ENCODE measurements at places on chromosomes 6 and 20.

DNA sequence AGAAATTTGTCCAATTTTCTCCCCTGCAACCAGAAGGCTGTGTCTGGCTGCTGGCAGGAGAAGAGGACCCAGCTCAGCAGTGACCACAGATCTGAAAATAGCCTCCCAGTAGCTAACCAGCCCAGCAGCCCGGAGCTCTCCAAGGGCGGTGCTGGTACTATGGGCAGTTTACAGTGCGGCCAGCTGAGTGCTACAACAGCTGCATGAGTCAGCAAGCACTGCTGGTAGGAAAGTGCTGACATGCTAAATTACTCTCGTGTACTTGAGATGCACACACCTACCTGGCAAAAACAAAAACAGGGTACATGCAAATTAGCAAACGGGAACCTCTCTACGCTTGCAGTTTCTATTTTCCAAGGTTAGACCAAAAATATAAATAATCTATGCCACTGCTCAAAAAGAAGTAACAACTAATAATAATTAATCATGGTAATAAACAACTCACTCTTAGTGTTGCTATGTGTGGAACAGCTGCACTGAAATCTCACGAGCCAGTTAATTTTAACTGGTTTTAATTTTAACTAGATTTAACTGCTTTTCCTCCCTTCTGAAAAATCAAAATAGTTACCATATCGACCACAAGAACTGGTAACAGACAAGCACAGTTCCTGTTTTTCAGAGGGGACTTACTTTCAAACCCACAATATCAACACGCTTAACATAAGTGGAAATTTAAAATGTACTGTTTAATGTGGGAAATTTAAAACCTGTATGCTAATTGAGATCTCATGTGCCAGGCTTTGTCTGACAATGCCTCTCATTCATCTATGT, 10.8 kb downstream of the BACH2 start:
- peak; percentile 67 for DNase-seq

DNA sequence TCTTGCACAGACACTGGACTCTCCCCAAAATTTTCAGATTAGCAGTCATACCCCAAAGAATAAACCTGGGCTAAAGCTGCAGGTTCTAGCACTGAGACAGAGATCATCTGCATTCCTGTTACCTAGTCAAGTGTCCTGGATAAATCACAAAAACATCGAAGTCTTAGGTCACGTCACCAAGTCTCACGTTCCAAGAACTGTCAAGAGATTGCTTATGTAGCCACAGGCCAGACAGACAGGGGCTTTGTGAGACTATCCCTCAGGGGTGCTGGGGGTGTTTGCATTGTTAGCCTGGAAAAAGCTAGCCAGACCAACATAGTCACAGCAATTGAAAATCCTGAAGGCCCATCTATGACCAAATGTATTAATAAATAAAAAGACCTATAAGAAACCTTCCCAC, 243.1 kb upstream of the PREP start:
- DNase-seq = peak; percentile 40

DNA sequence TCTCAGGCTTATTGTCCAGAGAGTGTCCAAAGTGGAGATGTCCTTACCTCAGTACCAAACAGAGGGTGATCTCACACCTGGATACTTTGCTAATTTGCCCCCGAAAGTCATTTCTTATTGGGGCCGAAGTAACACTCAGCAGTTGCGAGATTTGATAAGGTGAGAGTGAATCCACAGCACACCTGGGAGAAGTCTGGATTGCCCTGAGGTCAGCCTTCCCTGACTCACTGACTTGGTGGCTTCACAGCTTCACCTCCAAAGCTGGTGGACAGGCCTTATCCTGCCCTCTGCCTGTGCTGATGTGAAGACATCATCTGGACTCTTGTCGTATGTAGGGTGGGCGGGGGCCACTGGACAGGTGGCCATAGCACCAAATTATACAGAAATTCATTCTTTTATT, 101.9 kb upstream of the ARMC2 start:
- no peak for DNase-seq

DNA sequence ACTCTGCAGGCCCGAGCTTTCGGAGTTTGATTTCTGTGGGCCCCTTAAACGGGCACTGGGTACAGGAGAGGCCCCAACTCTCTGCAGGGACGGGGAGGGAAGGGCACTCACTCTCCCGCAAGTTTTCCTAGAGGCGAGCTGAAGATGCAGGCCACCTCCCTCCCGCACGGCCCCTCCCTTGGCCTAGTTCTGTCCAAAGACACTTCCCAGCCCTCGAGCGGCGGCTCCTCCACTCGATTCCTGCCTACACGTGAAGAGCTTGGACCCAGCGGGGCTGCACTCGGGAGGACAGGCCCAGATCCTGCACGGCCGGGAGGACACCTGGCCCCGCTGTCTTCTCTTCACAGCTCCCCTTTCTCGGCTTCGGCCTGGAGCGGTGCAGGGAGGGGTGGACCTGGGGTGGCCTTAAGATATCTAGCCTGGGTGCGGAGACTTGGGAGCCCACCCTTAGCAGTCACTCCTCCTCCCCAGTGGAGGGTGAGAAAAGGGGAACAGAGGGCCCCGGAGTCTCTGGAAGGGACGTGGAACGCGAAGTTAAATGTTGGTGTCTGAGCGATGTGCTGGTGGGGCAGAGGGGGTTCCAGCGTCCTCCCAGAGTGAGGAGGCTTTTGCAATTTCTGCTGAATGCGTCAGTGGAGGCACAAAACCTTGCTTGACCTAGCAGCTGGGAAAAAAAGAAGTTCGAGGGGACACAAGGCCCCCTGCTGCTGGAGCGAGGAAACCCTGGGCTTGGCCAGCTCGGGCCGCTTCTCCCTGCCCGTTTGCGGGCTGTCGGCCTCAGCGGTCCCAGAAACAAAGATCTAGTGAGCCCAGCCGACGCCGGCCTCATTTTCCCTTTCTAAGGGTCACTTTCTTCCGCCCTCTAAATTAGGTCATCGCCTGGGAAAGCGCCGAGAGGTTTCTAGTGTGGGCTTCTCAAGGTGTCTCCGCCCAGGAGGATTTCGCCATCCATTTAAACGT, 4.9 kb downstream of the OLIG3 start:
- DNase-seq = peak; percentile 42

- DNase-seq = no peak
These were observed 173.1 kb upstream of the KCNG1 start for GRCh38 chr20:51195990-51196389.

DNA sequence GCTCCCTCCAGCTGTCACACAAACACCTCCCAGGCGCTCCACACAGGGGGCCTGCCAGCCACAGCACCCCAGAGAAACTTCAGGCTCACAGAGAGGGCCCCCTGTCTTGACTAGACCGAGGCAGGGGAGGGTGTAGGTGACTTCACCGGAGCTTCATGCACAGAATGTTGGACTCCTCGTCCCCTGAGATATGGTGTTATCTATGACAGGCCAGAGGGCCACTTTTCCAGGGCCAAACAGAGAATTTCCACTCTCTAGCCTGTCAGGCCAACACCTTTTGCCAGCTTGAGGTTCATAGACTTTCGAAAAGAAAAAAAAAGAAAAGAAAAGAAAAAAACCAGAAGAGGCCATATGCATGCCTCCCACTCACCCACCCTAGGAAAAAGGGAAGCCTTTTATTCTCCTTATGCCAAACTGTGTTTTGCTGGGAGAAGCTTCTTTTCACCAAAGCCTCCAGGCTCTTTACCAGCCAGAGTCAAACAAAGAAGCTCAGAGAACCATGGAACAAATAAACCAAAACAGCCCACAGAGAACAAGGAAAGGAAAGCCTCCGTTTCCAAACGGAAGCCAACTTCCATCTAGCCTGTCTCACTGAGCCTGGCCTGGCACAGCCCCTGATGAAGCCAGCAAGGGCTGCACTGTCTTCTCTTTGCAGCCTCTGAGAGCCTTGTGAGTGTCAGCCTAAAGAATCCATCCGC, 313.2 kb upstream of the JARID2 start:
- peak; percentile 8 for DNase-seq

GRCh38 chr20:23205211-23205610, 119.1 kb upstream of the CD93 start:
- DNase-seq = no peak

GRCh38 chr20:56187534-56188165, 60.9 kb upstream of the MC3R start:
- DNase-seq = no peak

- DNase-seq = no peak
These were observed 35.3 kb downstream of the PHIP start for GRCh38 chr6:79042799-79043126.

- DNase-seq = peak; percentile 67
These were observed 369 bp downstream of the SLC4A11 start for GRCh38 chr20:3238616-3239025.

- DNase-seq = no peak
These were observed 295.6 kb downstream of the ZFAND3 start for GRCh38 chr6:38114976-38115625.

DNA sequence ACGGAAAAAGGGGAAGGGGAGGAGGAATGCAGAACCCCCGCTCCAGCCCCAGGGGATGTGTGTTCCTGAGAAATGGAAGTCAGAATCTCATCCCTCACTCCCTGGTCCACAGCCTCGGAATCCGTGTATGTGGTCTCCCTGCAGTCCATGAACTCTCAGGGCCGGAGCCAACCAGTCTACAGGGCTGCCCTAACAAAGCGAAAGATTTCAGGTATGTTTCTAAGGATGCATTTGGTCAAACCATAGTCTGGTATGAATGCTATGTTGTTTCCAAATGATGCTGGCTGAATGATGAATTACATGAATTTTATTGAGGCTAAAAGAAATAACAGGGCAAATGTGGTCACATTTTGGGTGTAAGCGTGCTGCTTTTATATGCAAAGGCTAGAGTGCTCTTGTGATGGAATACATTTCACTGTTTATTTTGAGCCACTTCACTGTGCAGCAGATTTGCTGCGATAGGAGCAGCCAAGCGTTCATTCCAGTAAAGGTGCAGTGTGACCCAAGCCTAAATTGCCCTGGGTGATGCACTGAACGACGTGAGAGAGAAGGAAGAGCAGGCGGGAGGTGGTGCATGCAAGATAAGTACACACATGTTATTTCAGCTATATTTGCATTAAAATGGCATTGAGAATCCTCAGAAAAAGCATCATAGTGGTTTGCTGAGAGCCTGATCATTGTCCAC, 52.4 kb downstream of the FNDC1 start:
- DNase-seq = no peak

DNA sequence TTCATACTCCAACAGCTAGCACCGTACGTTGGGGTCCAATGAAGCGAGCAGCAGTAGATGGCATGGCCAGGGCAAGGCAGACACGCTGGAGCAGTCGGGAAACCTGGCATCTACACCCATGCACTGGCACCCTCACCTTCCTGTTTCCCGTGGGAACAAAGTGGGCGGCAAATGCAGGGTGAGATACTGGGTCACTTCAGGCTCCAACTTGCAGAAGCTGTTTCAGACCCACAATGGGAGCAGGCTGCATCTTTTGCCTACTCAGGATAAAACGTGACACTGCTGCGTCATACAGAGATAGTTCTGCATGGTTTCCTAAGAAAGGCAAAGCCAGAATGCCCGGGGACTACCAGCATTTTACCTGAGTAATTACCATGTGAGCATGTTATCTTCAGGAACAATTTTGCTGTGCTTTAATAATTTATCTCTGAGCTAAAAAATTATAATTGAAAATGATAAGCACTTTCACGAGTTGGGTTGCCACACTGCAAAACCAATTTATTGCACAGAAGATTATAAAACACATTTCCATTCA, 10.9 kb upstream of the CD93 start:
- no peak for DNase-seq

DNA sequence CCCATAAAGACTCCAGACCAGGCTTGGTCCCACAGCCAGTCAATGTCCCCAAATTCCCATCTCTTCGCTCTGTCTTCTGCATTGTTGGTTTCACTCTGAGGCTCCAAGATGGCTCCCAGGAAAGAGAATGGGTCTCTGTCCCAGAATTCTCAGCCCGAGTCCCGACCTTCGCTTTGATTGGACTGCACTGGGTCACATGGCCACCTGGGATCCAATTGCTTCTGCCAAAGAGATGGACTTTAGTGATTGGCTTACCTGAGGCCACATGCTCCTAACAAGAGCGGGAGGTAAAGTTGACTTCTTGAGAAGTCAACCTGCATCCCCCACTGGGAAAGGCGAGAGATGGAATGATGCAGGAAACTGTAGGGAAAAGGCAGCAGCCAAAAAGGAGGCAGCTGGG, 104.7 kb upstream of the PMEPA1 start:
- DNase-seq = no peak

GRCh38 chr6:28258877-28259777, at the start of gene NKAPL:
Gene NKAPL, plus strand, starts transcription at chr6:28259297. Its CDS starts 75 bp downstream, at chr6:28259372.
- DNase-seq = peak; percentile 81

DNA sequence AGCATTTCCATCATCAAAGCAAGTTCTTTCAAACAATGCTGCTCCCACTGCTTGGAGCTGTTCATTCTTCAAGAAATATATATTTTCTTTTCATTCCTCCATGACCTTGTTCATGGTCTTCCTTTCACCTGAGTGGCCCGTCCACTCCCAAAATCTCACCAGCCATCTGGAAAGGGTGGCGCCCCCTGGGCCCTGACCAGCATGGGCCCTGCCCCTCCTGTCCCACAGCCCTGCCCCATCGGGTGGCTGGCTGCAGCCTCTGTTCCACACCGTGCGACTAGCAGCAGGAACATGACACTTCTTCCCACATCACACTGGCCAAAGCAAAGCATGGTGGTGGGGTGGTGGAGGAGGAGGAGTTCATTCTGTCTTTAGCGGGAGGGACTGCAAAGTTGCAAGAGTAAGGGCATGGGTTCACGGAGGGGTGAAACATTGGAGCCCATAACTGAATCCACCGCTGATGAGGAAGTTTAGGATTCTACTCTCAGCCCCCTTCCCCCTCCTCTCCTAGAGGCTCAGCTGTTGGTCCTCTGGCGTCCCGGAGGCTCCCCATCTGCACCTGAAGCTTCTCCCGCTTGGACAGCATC, 195.2 kb upstream of the SLC24A3 start:
- DNase-seq = no peak

- DNase-seq = no peak
These were observed 809.4 kb upstream of the CITED2 start for GRCh38 chr6:140183881-140184280.

GRCh38 chr20:34331838-34332237, 28.7 kb upstream of the AHCY start:
- DNase-seq = no peak

GRCh38 chr20:58655328-58656107, 4.4 kb downstream of the STX16 start:
- no peak for DNase-seq

GRCh38 chr6:46215213-46215612, 44.4 kb upstream of the ENPP5 start:
- DNase-seq = no peak

DNA sequence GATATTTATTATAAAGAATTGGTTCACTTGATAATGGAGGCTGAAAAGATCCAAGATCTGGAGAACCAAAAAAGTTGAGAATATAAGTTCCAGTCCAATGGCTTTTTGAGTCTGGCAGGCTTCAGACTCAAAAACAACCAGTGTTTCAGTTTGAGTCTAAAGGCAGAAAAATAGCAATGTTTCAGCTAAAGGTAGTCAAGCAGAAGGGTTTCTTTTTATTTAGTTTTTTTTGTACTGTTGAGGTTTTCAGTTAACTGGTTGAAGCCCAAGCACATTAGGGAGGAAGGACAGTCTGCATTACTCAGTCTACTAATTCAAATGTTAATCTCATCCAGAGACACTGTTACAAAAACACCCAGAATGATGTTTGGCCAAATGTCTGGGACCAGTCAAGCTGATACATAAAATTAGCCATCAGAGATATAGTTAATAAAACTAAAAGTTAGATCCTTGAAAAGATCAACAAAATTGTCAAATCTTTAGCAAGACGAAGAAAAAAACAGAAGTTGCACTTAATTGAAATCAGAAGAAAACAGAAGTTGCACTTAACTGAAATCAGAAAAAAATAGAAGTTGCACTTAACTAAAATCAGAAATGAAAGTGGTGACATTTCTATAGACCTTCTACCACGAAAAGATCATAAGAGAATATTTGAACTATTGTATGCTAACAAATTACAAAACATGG, 980.3 kb upstream of the FLRT3 start:
- no peak for DNase-seq

All from activated T-cell treated with anti-CD3 and anti-CD28 coated beads, Interleukin-2, amount 50 U/mL, for 24 hours (primary cell).